ENCODE measurements at places on chromosomes 2 and 18.

- no peak for DNase-seq
These were observed 45.5 kb downstream of the TWSG1 start for GRCh38 chr18:9380101-9380500.

GRCh38 chr18:31508781-31509180, 10.8 kb downstream of the DSG2 start:
- no peak for DNase-seq

DNA sequence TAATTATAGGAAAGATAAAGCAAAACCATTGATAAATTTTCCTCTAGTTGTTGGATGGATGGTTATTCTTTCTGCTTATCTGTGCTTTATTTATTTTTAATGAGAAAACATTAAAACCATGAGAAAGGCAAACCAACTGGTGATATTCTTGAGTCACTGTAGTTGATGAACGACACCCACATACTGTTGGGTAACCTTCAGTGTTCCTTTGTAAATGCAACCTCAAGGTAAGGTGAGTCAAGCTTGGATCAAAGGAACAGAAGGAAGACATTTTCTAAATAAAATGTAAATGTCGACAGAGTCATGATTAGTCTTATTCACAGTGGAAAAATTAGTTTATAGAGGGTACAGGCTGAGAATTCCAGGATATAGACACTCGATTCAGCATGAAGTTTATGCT, 12.7 kb downstream of the ABCB11 start:
- DNase-seq = no peak

DNA sequence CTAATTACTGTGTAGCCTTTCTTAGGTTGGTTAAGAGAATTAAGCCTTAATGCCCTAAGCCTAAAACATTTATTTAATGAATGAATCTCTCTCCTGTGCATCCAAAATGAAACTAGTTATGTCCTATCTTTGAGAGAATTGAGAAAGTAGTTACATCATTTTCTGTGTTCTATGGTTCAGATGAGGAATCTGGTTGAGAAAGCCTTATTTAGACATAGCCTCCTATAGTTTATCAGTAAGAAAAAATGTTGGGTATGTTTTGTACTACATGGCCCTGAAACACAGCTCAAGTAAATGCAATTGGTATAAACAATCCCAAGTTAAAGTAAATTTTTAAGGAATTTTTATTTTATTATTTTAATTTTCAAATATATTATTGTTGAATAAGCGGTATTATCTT, 25.9 kb upstream of the RAMP1 start:
- DNase-seq = no peak

DNA sequence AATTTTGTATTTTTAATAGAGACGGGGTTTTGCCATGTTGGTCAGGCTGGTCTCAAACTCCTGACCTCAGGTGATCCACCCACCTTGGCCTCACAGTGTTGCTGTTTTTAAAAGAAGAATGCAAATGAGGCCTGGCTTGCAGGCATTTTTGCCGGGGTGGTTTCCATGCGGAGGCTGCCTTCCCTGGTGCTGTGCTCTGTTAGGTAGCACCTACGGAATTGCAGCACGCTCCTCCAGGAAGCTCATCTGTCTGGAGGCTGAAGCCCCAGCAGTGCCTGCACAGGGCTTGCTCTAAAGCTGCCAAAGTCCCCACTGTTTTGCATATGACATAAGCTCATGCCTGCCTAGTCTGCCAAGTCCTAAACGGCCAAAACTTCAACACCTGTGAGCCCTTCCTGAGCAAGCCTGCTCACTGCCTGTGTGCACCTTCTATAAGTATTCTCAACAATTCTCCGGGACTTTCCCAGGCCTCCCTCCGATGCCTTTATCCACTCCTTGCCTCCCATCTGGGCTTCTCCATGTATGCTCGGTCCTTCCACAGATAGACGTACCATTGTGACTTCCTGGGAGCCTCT, 551.3 kb upstream of the RAB6C start:
- DNase-seq = no peak

GRCh38 chr2:30366199-30366691, 80.8 kb upstream of the LCLAT1 start:
- DNase-seq = no peak

DNA sequence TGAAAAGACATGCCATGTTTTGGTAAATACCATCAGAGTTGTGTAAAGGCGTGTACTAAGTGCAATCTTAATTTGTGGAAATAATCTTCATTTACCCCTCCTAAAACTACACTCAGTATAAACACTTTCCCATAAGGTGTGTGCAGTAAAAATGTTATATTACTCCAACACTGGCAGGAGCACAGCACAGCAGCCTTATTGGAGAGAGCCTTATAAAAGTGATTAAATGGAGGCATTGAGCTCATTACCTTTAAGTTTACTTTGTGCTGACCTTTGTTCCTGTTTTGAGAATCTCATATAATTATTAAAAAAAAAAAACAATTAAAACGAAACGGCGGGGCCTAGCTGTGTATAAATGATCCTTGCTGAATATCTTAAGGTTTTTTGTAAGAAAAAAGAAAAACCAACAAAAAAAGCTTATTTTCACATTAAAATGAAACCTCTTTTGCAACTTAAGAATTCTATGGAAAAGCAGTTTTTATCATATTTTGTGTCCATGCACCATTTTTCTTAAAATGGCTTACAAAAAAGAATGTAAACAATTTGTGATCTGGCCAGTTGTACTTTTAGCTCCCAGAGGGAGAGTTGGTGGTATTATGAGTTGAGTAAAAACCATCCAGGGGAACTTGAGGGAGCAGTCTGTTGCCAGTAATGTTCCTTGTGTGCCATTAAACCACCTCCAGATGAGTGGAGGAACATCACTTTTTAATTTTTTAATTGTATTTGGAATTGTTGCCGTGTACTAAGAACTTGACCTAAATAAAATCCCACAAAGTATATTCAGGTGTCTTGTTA, 103.4 kb downstream of the ABI2 start:
- DNase-seq = no peak

- peak; percentile 33 for DNase-seq
These were observed 57.2 kb downstream of the HS6ST1 start for GRCh38 chr2:128261245-128262128.

DNA sequence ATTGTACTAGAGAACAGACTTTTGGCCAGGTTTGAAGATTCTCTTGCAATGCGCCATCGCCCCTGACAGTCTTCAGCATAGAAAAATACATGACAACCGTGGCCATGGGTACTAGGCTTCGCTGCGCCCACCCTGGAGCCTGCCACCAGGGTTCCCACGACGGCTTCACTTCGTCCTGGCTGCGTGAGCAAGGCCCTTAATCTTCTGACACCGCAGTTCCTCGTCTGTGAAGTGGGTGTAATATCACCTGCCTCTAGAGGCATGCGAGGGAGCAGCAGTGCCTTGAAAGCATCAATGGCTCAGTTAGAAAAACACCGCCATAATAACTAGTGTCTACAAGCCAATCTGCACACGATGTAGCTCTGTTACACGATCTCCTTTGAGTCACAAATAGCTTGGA, 175.2 kb upstream of the HS6ST1 start:
- no peak for DNase-seq

DNA sequence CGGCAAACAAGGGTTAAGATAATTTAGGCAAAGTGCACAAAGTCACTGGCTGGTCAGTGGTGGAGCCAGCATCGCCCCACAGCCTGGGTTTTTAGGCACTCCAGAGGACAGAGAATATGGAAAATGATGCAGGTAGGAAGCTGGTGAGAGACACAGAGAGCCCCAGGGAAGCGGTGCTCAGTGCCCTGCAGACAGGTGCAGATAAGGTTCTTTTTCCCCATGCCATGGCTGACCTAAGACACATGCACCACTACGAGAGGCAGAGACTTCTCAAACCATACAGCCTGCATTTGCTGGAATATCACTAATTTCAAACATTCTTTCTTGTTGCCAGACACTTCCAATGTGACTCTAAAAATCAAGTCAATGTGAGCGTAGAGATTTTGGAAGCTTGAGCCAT, 205.7 kb upstream of the APCDD1 start:
- DNase-seq = no peak

- peak; percentile 65 for DNase-seq
These were observed 17.2 kb downstream of the SH3YL1 start for GRCh38 chr2:246489-247144.

- peak; percentile 43 for DNase-seq
These were observed 12.2 kb upstream of the DNPEP start for GRCh38 chr2:219399716-219400478.

- DNase-seq = no peak
These were observed 90.5 kb downstream of the ITGB1BP1 start for GRCh38 chr2:9332853-9333245.

DNA sequence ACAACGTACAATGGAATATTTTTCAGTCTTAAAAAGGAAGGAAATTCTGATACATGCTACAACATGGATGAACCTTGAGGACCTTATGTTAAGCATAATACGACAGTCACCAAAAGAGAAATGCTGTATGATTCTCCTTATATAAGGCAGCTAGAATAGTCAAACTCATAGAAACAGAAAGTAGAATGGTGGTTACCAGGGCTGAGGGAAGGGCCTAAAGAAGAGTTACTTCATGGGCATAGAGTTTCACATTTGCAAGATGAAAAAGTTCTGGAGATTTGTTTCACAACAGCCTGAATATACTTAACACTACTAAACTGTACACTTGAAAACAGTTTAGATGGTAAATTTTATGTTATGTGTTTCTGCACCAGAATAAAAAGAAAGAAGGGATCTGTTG, 113.3 kb downstream of the GALNT1 start:
- DNase-seq = no peak

GRCh38 chr18:50276452-50276851, 4.9 kb downstream of the MBD1 start:
- no peak for DNase-seq

- DNase-seq = no peak
These were observed 49.9 kb downstream of the TMEM18 start for GRCh38 chr2:627340-627709.

DNA sequence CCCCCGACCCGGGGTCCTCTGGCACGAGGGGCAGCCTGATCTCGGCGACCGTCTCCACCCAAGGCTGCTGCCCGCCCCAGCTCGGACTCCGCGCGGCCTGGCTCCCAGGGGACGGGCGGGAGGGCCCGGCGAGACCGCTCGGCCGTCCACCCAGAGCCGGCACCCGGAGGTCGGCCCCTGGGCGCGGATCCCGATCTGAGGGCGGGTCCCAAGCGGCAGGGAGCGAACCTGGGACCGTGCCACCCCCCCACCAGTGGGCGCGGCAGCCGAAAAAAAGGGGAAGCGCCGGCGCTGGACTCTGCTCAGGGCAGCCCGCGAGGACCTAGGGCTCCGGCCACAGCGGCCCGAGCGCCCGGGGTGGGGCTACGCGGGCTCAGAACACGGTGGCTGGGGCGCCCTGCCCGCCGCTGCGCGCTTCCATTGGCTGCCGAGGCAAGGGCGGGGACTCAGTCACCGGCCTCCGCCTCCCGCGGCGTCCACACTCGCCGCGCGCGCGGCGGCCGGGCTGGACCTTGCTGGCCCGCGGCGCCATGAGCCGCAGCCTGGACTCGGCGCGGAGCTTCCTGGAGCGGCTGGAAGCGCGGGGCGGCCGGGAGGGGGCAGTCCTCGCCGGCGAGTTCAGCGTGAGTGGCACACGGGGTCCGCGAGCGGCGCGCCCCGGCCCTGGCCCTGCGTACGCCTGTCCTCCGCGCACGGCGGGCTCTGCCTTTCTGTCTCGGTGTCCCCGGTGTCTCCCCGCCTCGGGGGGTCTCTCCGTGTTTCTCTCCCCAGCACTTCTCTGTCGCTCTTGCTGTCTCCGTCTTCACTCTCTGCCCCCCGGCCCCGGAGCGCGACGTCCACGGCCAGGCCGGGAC, at the start of gene PTPN18:
Gene PTPN18 (plus strand): TSS at position 479 of the 854 bp plus-strand sequence. CDS start 52 bp downstream, at position 531.
- DNase-seq = peak; percentile 68
